Activated gamma-delta T cell treated with anti-CD3 and anti-CD28 coated beads, Interleukin-2, amount 50 U/mL, for 16 hours (primary cell): ENCODE measurements at places on chromosomes 4 and X.

GRCh38 chrX:46268412-46268811 is 276.8 kb downstream of the ZNF674 start:
- no peak for DNase-seq

GRCh38 chrX:30870572-30870971 is 18.5 kb downstream of the TAB3 start:
- no peak for DNase-seq

DNA sequence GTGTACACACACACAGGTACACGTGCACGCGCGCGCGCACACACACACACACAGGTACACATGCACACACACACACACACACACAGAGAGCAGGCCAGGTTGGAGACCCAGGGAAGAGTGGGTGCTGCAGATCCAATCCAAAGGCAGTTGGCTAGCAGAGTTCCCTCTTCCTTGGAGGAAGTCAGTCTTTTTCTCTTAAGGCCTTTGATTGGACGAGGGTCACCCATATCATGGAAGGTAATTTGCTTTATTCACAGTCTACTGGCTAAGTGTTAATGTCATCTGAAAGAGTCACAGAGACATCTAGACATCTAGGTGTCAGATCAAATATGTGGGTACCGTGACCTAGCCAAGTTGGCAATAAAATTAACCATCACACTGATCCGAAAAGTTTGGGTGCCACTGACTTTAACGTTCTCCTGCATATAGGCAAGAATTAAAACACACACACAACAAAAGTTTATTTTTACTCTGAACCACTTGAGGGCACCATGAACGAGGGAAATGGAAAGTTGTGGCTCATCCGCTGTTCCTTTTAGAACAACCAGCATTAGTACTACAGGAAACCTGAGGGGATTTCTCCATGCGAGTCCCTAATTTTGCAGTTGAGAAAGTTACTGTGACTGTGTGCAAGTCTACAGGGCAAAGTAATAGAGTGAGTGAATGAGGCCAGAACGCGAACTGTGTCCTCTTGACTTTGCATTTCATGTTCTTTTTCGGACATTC is 66.0 kb upstream of the STOX2 start:
- no peak for DNase-seq

DNA sequence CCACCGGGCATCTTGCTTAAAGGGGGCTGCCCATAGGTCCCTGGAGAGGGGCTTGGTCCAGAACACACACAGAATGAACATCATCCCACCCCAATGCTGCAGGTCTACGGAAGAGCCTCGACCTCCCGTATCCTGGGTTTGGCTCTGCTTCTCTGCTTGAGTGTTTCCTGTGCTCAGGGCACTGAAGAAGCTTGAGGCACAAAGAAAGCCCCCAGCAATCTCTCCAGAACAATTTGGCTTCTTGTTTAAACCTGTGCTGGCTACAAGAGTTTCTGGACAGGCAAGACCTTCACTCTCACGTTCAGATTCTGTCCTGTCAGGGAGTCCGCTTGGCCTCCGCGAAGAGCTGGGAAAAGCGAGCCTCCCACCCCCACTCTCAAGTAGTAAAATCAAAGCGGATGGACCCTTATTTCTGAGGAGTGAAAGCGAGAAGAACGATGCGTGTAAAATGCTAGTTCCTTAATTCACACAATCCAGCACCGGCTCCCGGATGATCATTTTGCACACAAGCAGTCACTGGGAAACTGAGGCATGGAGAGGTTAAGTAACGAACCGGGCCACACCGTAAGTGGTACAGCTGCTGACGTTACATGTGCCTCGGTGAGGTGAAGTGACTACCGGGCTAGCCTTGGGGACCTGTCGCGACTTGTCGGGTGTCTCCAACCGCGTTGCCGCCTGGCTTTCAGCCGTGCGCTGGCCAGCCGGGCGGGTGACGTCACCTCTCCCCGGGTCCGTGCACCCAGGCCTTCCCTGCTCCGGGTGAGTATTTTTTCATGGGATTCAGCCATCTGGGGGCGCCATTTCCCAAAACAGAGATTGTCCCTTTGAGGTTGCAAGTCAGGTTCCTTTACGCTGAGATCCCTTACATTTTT is 3.1 kb upstream of the SFRP2 start:
- DNase-seq: no peak

GRCh38 chr4:56701644-56702043 is 20.5 kb upstream of the HOPX start:
- DNase-seq: no peak

DNA sequence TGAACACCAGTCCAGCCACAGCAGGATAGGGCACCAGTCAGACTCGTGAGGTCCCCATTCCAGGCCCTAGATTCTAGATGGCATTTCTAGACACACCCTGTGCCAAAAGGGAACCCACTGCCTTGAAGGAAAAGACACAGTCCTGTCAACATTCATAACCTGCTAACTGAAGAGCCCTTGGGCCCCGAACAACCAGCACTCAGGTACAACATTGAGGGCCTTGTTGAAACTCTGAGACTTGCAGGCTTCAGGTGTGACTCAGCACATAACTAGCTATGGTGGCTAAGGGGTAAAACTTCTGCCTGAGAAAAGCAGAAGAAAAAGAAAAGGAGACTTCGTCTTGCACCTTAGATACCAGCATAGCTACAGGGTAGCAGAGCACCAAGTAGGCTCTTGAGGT is 252.9 kb upstream of the GRID2 start:
- DNase-seq: no peak

DNA sequence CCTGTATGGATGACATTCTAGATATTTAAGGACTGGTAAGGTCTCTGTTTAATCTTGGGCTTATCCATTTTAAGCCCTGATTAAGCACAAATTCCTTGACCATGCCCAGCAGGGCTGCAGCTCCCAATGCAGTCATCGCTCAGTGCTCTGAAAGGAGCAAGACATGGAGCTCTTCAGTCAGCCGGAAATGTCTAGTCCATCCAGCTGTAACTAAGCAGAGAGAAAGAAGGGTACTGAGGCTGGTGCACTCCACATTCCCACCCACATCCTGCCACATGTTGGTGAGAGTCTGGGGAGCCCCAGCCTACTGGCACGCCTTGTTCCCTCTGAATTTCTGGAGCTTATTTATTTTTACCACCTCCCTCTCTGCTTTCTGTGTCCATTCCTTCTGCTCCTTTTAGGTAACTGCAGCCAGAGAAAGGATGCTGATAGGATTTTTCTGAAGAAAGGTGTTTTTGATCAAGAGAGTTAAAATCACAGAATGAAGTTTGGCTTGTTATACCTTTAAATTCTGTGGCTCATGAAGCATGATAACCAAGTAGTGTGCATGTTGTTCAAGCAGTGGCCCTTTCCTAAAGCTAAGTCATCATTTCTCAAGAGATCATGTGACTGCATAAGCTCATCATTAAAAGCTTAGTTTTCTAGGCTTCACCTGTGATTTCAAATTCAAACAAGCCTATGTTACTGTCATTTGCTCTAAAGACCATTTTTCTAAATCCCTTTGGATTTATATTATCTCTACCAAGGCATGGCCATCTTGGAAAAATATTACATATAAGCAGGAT is 74.0 kb downstream of the GALNT7 start:
- DNase-seq: no peak

DNA sequence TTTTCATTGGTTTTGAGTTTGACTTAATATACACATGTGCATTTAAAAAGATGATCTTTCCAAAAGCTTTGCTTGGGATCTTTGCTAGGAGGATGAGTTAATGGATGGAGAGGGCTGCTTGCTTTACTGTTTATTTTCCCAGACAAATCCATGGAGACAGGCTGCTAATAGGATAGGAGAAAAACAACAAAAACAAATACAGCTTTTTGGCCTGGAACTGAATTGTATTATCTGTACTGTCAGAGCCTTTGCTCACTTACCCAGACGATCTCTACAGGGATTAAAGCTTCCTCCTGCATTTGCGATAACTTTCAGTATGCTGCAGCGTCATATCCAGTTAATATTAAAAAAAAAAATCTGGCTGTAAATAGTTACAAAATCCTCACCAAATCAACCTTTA is 190.8 kb upstream of the NUDT6 start:
- DNase-seq: no peak

DNA sequence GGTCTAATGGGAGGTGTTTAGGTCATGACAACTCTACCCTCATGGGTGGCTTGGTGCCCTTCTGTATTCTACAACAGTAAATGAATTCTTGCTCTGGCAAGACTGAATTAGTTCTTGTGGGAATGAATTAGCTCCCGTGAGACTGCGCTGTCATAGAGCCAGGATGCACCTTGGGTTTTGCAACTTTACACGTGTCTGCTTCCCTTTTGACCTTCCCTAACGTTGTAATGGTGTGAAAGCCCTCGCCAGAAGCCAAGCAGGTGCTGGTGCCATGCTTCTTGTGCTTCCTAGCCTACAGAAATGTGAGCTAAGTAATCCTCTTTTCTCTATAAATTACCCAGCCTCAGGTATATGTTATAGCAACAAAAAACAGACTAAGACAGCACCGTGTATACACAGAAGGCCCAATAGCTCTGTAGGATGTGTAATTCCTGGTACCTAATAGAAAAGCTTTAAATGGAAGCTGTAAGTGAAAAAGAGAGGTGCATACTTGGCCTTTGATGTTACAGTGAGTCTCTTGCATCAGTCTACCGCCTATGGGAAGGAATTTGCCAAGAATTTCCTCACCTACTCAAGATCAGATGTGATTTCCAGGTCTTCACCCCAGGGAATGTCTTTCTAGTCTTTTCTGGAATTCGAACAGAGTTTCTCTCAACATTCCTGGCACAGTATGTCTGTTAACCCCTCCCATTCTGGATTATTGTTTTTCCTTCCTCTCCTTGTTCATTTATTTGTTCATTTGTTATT is 3.2 kb upstream of the ENPEP start:
- no peak for DNase-seq

DNA sequence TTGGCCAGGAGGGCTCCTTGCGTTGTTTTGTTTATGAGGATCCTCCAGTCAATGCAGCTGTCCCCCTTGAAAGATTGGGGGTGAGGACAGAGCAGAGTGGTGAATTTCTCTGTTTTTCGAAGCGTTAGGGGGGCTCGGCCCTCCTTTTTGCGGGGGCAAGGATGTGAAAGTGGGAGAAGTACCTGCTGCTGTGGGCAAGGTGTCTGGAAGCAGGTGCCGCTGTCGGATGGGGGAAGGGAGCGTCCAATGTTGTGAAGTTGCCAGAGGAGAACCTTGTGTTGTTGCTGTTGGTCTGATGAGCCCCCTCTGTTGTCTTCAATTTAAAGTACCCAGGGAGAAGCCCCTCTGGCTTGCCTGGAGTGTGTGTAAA is 613 bp downstream of the GLRB start:
- no peak for DNase-seq

GRCh38 chr4:137025484-137026059 is 506.7 kb downstream of the PCDH18 start:
- no peak for DNase-seq

DNA sequence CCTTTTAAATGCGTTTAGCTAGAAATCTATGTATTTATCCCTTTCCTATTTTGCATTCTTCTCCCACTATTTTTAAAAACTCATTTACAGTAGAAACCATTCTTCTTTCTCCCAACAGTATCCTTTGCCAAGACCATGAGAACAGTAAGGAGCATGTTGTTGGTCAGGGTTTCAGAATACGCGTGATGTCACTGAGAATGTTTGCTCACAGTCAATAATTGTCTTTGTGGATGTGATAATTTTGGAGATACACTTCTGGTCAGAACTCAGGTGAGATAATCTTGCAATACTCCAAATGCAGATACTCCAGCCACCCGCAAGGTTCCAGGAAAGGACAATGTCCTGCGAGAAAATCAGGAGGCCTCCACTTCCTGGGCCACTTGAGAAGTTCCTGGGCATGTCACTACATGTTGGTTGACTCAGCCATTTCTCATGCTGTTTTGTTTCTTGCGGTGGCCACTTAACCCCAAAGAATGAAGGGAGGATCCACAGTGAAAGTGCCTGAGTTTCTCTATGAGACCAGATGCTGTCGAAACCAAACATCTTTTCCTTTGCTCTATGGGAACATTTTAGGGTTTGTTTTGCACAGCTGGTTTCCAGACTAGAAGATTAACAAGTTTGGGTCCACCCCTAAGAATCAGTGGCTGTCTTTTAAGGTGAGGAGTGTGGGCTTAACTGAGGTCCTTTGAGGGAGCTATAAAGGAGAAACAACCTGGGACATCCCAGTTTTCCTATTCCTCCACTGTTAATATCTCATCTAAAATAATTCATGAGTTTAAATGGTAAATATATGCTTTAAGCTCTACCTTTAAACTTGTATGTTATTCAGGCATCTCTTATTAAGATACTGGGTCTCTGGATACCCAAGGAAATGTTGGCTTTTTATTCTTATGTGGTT is 116.0 kb downstream of the SOWAHB start:
- no peak for DNase-seq

DNA sequence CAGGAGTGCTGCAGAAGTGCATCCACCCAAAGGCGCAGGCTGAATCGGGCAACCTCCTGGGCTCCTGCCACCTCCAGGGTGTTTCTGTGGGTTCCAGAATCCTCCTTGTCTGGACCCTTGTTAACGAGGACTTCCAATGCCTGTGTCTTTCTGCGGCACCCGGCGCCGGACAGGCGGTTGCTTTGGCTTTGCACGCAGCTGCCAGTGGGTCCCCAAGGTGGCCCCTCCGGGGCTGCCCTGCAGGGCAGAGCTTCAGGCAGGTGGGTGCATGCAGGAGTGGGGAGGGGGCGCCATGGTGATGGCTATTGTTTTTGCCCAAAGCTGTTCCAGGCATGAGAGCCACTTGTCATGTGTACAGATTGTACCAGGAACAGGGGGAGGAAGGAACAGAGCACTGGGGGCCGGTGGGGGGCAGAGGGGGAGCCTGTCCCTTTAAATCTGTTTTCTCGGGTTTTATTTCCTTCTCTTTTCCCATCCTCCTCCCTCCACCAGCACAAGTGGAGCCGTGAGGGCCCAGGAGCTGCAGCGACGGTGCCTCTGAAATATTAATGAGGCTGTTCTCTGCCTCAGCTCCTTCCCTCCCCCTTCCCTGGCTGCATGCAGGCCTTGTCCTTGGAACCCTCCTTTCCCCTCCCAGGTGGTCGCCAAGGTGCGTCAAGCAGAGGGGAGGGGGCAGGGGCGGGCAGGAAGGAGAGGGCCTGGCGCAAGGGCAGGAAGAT is 13.1 kb downstream of the ATP2B3 start:
- DNase-seq: no peak

DNA sequence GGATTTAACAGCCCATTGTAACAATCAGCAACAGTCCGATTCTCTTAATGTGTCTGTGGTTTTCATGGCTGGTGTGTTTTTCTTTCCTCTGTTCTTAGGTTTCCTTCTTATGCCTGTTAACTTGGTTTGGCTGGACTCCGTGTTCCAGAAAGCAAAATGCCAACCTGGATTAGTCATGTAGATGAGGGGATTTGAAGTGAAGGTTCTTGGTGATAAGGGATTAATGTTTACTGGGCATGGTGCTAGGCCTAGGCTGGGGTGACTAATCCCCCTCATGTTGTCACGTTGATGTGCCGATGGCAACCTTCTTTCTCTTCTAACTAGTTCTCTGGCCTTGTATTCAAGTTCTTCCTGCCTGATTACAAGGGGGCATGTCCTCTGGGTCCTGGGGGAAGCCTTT is 85.9 kb downstream of the REPS2 start:
- DNase-seq: no peak

DNA sequence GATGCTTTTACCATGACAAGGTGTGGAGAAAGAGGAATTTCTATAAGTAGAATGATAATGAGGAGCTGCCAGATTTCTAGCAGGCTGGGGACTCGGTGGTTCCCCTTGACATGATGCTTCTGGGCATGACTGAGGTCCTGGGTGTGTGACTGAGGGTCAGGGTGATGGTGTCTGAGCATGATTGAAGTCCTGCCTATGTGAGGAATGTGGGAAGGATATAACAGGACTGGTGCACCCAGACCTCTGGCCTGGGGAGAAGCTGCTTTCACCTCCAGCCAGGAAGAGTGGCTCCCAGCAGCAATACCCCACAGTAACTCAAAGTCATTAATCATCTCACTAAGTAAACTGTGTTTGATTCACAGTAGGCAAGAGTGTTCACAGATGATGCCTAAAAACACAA is 17.4 kb downstream of the SORBS2 start:
- DNase-seq: no peak
